Pulmonary artery endothelial cell (primary cell): ENCODE measurements at places on chromosomes 6 and 20.

GRCh38 chr20:63264519-63264918, 8.1 kb upstream of the ARFGAP1 start:
- DNase-seq = no peak

DNA sequence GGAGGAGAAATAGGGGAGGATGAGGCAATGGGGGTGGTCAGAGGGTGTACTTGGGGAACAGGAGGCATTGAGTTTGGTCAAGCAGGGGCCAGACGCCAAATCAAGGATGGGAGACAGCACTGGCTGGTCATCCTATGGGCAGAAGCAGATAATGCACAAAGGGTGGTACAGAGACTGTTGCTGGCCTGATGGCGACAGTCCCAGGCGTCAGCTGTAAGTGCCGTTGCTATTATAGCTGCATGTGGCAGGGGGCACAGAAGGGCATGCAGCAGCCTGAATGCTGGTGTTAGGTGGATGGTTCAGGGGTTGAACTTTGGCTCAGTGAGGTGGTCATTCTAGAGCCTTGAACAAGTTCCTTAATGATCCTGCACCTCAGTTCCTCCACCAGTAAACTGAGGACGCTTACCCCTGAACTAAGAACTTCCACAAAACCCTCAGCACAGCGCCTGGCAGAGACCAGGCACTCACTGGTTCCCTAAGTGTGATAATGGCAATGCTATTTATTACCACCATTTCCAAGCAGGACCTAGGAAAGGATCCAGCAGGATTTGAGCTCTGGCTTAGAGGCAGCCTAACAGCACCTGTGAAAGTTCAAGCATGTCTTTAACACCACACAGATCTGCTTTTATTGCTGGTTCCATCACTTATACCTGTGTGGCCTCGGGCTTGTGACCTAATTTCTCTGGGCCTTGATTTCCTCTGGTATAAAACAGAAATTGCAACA, 162.7 kb downstream of the INSM1 start:
- no peak for DNase-seq

DNA sequence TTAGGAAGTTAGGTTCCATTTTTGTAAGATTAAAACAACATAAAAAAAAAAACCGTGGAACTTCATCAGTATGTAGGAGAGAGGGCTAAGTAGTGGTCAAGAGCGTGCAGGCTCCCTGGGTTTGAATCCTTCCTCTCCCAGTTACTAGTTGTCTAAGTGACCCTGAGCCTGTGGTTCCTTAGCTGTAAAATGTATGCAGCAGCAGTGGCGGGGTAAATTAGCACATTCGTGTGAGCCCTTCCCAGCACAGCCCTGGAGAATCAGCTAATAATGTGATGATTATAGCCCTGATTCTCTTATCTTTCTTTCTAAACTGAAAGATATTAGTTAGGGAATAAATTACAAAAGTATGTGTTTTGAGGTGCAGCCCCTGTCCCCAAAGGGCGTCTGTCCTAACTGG, 32.6 kb downstream of the TM9SF4 start:
- no peak for DNase-seq

DNA sequence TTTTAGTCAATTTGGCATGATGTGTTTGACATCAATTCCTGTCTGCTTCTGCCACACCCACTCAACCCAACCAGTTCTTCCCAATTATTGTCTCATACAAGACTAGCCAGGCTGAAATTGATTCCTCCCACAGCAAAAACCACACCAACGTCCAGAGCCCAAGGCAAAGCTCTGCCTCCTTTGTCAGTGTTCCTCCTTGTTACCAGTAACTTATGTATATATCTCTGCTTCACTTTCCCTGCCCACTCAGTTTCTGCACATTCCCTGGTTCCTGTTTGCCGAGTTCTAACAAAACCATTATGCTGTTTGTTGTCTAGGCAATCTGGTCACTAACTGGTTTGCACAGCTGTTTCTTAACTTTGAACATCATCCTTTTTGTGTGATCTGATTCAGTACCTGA, 547.9 kb upstream of the PTCHD4 start:
- no peak for DNase-seq

DNA sequence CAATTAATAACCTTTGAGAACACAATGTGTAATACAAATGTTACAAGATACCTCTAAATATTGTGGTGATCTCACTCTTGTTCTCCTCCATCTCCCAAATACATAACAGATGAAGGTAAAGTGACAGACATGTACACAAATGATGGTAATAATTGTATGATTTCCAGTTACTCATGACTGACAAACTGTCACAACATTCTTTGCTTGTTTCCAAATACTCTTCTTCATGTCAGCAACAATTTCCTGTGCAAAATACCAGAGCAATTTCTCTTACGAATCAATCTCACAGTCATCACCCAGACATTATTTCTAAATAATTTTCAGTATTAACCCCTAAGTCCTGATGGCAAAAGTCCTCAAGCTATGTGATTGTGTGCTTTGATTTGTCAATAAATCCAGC, 92.9 kb downstream of the RPS12 start:
- DNase-seq = no peak

- DNase-seq = no peak
These were observed 16.8 kb upstream of the SNX9 start for GRCh38 chr6:157806131-157806855.

DNA sequence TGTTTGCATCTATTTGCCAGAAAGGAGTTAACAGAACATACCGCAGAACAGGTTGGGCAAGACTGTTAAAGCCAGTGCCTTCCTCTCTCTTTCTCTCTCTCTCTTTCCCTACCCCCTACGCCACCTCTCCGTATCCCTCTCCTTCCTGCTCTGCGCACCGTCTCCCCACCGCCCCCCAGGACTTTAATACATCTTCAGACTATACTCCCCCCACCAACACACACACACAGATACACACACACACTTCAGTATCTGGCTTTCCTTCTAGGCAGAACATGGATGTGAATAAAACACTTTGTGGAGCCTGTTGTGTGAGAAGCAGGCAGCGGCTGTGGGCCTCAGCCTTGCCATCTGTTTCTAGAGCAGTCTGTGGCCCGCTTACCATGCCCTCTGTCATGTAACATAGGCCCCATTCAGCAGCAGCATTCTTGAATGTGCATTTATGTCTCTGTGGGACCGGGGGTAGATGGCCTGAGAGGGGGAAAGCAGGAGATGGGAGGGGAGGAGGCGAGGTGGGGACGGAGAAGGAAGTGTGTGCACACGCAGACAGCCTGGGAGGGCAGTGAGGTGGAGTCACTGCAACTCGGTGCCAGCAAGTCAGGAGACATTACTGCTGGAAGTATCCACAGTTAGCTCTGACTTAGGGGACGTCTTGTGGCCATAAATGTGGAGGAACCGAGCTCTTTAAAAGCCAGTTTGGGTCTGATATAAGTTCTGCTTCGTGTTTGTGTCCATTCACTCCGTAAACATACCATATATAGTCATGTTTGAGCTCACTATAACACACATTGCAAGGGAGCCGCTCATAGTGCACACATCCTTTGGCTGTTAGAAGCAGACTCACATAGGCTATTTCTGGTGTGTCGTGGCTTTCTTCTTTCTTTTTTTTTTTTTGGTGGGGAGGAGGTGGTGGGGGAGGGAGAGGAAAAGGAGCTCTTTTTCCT, 38.4 kb downstream of the RREB1 start:
- DNase-seq = peak; percentile 8

- DNase-seq = no peak
These were observed 42.0 kb upstream of the PRDM1 start for GRCh38 chr6:106044151-106044550.

DNA sequence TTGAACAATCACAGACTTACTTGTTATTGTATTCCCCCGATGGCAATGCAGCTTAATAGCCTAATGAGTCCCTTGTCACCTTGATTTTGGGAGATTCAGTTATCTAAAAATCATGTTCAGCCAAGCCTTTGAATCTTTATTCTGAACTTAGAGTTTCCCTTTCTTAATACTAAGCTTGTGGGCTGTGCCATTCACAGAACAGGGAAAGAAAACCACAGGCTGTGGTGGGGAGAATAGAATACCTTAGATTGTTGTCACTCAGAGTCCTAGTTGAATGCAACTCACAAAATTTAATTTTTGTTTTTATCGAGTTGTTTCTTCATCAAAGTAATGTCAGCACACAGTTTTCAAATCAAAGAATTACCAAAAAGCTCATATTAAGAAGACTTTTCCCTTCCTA, 37.4 kb downstream of the RFPL4B start:
- no peak for DNase-seq

DNA sequence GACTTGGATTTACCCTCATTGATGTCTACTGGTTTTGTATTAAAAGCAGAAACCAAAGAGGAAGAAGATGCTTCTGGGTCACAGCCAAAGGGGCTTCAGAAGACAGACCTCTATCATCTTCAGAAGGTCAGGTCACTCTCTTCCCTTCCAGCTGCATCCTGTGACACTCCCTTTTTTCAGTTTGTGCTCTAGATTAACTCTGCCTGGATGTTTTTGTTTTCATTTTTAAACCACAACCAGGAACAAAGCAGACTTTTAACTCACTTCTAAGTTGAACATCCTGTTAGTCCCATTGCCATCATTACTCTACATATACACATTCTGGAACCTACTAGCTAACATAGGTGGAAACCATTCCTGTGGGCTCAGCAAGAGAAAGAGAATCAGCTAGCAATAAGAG, 45.2 kb downstream of the AKIRIN2 start:
- DNase-seq = no peak

DNA sequence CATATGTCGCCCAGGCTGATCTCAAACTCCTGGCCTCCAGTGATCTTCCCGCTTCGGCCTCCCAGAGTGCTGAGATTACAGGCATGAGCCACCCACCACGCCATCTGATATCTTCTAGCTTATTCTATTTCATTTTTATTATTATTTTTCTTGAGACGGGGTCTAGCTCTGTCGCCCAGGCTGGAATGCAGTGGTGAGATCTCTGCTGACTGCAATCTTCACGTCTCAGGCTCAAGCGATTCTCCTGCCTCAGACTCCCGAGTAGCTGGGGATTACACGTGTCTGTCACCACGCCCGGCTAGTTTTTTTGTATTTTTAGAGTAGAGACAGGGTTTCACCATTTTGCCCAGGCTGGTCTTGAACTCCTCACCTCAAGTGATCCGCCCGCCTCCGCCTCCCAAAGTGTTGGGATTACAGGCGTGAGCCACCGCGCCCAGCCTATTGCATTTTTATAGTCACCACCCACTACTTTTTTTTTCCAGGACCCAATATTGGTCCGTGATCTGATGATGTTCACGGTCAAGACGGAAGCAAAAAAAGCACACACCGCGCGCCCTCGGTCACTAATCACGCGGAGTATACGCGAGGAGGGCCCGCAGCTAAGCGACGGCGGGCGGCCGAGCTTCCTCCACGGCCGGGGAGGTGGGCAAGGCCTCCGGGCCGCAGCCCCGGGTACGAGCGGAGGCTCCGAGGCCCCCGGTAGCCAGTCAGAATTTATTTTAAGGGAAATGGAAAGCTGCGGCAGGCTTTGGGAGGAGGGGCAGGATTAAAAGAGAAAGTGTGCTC, 1.1 kb upstream of the LSM14B start:
- no peak for DNase-seq

DNA sequence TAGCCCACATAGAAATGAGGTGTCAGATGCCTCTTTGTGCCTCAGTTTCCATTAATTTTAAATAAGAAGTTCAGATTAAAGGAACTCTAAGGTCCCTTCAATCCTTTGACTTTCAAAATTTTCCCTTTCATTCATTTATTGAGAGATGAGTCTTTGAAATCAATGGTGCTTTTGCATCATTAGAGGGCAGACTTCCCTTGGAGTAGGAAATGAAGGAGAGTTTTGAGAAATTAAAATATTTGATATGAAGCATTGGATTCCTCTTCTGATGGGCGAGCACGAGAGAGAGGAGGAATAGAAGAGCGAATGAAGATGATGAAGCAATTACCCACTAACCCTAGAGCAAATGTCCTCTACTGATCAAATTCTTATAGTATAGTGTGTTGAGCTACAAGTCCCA, 105.7 kb downstream of the EDN1 start:
- no peak for DNase-seq

- DNase-seq = peak; percentile 58
These were observed 50.9 kb downstream of the NUDT3 start for GRCh38 chr6:34341481-34341971.

- DNase-seq = no peak
These were observed 453.3 kb downstream of the RFPL4B start for GRCh38 chr6:112800439-112800838.

DNA sequence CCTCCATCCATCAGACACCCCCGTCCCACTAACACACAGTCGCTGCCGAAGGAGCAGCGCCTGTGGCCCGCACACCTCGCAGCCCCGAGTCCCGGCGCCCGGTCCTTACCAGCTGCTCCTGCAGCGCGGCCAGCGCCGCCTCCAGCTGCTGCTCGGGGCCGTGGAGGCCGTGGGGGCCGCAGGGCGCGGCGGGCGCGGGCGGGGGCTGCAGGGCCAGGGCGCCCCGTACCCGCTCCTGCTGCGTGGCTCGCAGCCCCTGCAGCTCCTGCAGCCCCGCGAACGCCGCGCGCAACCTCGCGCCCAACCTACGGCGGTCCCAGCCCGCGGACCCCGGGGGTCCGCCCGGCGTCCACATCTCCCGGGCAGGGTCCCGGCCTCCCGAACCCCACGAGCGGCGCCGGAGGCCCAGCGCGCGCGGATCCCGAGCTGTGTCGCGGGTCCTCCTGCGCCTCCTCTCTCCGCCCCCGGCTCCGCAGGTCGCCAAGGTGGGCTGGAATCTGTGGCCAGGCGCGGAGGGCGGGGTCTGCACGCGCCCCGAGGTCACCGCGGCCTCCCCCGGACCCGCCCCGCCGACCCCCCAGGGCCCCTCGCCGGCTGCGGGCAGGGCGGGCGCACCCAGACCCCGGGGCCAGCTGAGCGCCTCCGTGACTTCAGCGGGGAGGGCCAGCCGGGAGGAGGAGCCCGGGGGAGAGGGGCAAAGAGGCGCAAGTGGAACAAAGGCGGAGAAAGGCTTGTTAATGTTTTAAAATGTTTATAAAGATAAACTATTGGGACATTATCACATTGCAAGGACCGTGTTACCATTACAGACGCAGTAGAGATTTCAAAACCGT, at the start of gene DACT2:
TSS of gene DACT2 (minus strand) at position 499 of the 833 bp plus-strand sequence. CDS start at position 355, 144 bp downstream.
- DNase-seq = no peak

DNA sequence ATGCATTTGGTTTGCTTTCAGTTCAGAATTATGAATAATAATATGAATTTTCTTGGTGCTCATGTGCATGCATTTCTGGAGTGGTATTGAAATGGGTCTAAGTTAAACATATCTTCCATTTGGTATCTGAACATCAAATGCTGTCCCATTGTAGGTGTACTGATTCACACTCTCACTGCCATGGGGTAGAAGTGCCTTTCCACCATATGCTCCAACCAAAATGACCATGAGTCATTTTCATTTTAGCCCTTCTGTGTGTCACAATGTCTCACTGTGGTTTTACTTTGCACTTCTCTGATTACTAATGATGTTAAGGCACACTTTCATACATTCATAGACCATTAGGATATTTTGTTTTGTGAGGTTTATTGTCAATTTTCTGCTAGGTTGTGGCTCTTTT, 211.9 kb downstream of the HAO1 start:
- DNase-seq = no peak
